Stimulated activated CD8-positive, alpha-beta memory T cell treated with anti-CD3 and anti-CD28 coated beads, Interleukin-4, amount 100 ng/mL, for 1 hour (primary cell): ENCODE measurements at places on chromosomes 3 and 15.

- DNase-seq, result no peak
These were observed 7.9 kb downstream of the ZNF280D start for GRCh38 chr15:56725386-56725785.

- DNase-seq, result no peak
These were observed 15.3 kb upstream of the MCF2L2 start for GRCh38 chr3:183443395-183444385.

- DNase-seq, result no peak
These were observed 40.4 kb downstream of the CCDC33 start for GRCh38 chr15:74276560-74276959.

- no peak for DNase-seq
These were observed 20.3 kb downstream of the NIT2 start for GRCh38 chr3:100354850-100355249.

- no peak for DNase-seq
These were observed 3.3 kb downstream of the CAND2 start for GRCh38 chr3:12799525-12800440.

DNA sequence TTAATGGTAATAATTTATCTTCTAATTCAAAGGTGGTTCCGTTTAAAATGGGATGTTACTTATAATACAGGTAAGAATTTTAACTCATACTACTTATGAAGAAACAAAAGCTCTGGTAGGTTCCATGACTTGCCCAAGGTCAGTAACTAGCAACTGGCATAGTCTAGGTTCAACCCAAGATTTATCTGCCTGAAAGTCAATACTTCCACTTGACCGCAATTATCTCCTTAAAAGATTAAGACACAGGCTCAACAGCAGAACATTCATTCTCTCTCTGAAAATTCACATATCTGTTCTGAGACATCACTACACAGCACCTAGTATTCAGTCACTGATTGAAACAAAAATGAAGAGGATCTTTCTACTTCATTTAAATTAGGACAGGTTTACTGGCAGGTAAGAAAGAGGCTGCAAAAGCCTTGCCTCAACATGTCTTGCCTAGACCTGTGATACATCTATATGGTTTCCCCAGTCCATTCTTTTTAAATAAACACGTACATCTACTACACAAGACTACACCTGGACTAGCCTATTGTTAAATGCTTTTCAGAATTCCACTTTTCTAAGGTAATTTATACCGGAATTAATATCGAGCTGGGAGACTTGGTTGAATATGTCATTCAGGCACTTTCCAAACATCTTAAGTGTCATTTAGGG is 1.2 kb downstream of the CSNK1G1 start:
- DNase-seq, result no peak

DNA sequence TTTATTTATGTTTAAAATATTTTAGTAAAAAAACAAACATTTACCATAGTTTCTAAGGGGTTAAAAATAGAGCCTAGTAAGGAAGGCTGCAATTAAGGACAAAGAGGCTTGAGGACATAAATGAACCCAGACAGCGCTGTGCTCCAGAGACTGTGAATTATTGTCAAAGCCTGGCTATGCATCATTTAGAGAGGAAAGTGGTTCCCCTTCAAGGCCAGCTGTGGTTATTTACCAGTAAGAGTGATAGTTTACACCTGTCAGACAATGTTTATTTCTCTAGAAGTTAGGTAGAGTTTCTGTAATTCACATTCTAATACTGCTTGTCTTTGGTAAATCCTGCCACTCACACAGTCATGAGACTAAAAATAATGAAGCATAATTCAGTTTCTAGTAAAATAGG is 32.4 kb upstream of the PIK3R4 start:
- no peak for DNase-seq

DNA sequence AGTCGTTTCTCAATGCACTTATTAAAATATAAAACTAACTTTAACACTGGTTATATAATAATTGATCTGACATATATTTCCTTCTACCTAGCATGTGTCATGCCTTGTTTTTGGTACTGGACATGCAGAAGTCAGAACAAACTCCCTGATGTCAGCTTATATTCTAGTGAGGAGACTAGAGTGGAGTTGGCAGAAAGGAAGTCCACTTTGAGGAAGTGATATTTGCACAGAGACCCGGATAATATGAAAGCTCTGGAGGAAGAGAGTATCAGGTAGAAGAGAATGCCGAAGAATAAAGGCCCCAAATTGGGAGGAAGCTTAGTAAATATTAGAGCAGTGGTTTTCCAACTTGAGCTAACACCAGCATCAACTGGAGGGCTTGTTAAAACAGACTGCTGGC is 24.6 kb upstream of the ZNF280D start:
- no peak for DNase-seq

DNA sequence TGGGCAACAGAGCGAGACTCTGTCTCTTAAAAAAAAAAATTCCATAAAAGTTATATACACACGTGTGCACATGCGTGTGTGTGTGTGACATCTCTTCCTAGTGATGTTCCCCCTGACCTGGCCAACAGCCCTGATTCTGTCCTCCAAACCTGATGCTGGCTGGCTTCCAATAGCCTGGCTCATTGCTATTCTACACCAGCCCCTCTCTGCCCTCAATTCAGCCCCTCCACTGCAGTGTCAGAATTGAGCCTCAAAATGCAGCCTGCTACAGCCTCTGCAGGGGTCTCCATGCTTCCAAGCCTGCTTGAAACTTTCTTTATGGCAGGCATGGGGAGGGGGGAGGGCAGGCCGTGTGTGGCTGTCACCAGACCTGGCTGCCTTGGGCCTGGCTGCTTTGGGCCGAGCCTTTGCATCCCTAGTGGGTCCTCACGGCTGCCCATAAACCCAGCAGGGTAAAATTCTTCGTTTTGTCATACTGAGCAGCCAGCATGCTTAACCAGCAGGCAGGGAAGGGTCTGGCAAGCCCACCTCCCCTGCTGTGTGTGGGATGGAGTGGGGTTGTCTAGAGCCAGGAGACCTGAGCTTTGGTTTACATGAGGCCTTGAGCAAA is 22.7 kb upstream of the DOCK3 start:
- DNase-seq, result no peak

GRCh38 chr3:113286524-113286923 is 75.2 kb downstream of the BOC start:
- no peak for DNase-seq
